ENCODE measurements at places on chromosomes 6 and 20. TPM values are rescaled to one million over a fixed set of nuclear protein-coding genes. Genes with fewer than 3 reads are reported as not detected.

The COL11A2 gene
- total RNA-seq: under 0.01 TPM

The TMEM244 gene
- not detected for total RNA-seq

The EBF4 gene
- total RNA-seq: 2.9 TPM

The CTSZ gene
- total RNA-seq: 119 TPM

The COL12A1 gene
- 311 TPM for total RNA-seq

The ARMH2 gene
- not detected for total RNA-seq

The OVOL2 gene
- not detected for total RNA-seq

Data from myometrial cell (primary cell).